WTC11 (cell line): ENCODE measurements at places on chromosomes 11 and 22. TPM values are rescaled to one million over a fixed set of nuclear protein-coding genes. Genes with fewer than 3 reads are reported as not detected.

The SNX15 gene
- total RNA-seq = 16.7 to 19.6 TPM (median 17.6 TPM) in 3 replicates

The HBB gene
- total RNA-seq = 0.34 TPM in 1 of 3 replicates, not detected in the others

DNA sequence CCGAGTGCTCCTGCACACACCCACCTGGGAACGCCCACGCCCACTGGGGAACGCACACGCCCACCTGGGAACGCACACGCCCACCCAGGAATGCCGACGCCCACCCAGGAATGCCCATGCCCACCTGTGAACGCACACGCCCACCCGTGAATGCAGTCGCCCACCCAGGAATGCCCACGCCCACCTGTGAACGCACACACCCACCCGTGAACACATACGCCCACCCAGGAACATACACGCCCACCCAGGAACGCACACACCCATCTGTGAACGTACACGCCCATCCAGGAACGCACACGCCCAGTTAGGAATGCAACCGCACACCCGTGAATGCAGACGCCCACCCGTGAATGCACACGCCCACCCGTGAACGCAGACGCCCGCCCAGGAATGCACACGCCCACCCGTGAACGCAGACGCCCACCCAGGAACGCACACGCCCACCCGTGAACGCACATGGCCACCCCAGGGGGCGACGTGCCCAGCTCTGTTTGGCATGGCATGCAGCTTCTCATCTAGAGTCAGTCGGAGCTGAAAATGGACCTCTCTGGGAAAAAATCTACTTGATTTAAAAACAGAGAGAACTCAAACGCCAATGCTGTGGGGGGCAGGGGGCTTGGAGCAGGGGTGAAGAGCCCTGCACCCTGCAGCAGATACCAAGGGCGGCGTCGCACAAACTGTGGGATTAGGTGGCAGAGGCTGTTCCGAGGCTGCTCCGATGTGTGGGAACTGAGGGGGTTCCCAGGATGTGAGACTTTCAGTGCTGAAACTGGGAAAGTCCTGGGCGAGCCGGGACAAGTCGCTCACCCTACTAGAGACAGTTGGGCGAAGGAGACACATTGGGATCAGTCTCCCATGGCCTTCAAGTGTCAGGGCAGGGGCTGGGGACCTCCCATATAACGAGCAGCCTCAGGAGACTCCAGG is 83.3 kb downstream of the MYEOV start:
- DNase-seq = peak; percentile 6

The YPEL4 gene
- total RNA-seq = 0.15 to 0.30 TPM in 2 of 3 replicates, not detected in the other

DNA sequence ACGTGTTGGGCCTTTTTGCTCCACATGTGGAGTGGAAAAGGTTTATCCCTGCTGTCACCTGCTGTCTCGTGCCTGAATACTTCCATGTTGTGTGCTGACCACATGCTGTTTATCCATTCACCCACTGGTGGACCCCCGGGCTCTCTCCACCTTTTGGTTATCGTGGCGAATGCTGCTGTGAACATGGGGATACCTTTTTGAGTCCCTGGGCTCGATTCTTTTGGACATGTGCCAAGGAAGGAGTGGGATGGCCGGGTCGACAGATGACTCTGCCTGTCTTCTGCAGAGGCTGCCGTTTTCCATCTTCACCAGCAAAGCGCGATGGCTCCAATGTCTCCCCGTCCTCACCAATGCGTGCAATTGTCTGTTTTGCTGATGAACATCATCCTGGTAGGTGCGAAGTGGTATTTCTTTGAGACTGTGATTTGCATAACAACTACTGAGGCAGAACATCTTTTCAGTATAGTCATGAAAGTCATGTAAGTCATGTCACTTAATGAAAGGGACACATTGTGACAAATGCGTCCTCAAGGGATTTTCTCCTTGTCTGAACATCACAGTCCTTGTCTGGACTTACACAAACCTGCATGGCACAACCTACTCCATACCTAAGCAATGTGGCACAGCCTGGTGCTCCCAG is 758.7 kb downstream of the BRD1 start:
- DNase-seq = no peak

DNA sequence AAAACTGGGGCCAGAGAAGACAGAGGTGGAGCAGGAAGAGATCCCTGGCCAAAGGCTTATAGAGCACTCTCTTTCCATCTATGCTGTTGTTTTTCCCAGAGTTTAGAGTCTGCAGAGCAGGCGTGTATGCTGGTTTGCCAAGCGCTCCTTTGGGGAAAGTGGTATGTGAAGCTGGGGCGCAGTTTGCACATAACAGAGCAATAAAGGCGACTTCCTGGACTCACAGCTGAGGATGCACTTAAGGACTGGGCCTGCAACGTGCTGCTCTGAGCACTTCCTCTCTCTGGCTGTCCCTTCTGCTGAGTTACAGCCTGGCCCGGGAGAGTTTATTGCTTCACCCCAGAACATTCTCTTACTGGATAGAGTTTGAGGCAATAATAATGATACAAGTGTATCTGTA is 41.7 kb downstream of the THAP12 start:
- no peak for DNase-seq

GRCh38 chr11:34658071-34659015 is 37.5 kb downstream of the EHF start:
- no peak for DNase-seq

DNA sequence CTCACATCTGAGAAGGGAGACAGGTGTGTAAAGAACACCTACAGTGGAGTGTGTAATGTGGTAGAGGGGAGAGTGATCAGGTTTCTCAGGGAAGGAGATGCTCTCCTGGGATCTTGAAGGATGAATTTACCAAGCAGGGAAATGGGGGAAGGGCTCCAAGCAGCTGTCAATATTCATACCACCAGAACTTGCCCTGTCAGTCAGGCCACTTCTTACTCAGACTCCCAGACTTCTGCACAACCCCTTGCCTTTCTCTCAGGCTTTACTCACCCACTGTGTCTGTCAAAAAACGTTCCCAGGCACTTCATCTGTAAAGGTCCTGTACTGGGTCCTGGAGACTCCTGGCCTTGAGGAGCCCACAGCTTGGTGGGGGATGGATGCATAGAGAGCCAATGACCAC is 14.0 kb upstream of the FCHSD2 start:
- no peak for DNase-seq

GRCh38 chr11:122734848-122735496 is 79.5 kb downstream of the UBASH3B start:
- DNase-seq = no peak

The CBL gene
- 45.6 to 47.9 TPM (median 46.7 TPM) in 3 replicates for total RNA-seq
